ENCODE measurements at places on chromosomes 6 and 20. TPM values are rescaled to one million over a fixed set of nuclear protein-coding genes. Genes with fewer than 3 reads are reported as not detected.

Gene DUSP15
- not detected for total RNA-seq

Gene TBX18
- not detected for total RNA-seq

Gene SLC17A1
- total RNA-seq: 0.09 TPM

Gene VGLL2
- not detected for total RNA-seq

Gene CD24
- 0.21 TPM for total RNA-seq

Gene SLC22A7
- not detected for total RNA-seq

Gene CALHM6
- total RNA-seq: 7.1 TPM

Gene PRSS35
- not detected for total RNA-seq

Gene GTSF1L
- total RNA-seq: not detected

Gene GSTA1
- not detected for total RNA-seq

All from activated CD4-positive, alpha-beta T cell treated with anti-CD3 and anti-CD28 coated beads for 36 hours (primary cell).